ENCODE measurements at places on chromosomes 3 and 15. TPM values are rescaled to one million over a fixed set of nuclear protein-coding genes. Genes with fewer than 3 reads are reported as not detected.

SNAP23 gene
- 84.6 TPM for total RNA-seq

MELTF gene
- 5.0 TPM for total RNA-seq

MFN1 gene
- 44.9 TPM for total RNA-seq

AZI2 gene
- 183 TPM for total RNA-seq

SCAANT1 gene
- 1.7 TPM for total RNA-seq

MESP1 gene
- total RNA-seq: 1.3 TPM

FEZF2 gene
- not detected for total RNA-seq

SMAD6 gene
- 8.9 TPM for total RNA-seq

C3orf20 gene
- not detected for total RNA-seq

CYP1A2 gene
- not detected for total RNA-seq

B2M gene
- 3,660 TPM for total RNA-seq

IGF2BP2 gene
- 26.2 TPM for total RNA-seq

CPN2 gene
- total RNA-seq: not detected

ACP3 gene
- total RNA-seq: 3.5 TPM

AGBL1 gene
- not detected for total RNA-seq

CCDC54 gene
- total RNA-seq: not detected

TMEM212 gene
- total RNA-seq: not detected

CCR3 gene
- 0.26 TPM for total RNA-seq

ZKSCAN7 gene
- total RNA-seq: 13.2 TPM

PPP1R14D gene
- total RNA-seq: not detected

SAXO2 gene
- 0.66 TPM for total RNA-seq

PLSCR4 gene
- total RNA-seq: 36.7 TPM

ABCF3 gene
- total RNA-seq: 65.1 TPM

SPINT1 gene
- total RNA-seq: under 0.01 TPM

RETNLB gene
- total RNA-seq: not detected

DOCK3 gene
- total RNA-seq: 0.17 TPM

KCNMB2 gene
- 0.17 TPM for total RNA-seq

ZPLD1 gene
- total RNA-seq: 0.17 TPM

FAH gene
- total RNA-seq: 58.6 TPM

LRTM1 gene
- total RNA-seq: not detected

GOLGA6L4 gene
- total RNA-seq: 1.5 TPM

TIMP4 gene
- 9.8 TPM for total RNA-seq

CNTN6 gene
- total RNA-seq: not detected

THRB gene
- 7.4 TPM for total RNA-seq

SLC28A2 gene
- total RNA-seq: not detected
